SK-N-SH treated with all-trans-retinoic acid at 6 μM for 48 hours (cell line): ENCODE measurements at places on chromosomes 6 and 20.

DNA sequence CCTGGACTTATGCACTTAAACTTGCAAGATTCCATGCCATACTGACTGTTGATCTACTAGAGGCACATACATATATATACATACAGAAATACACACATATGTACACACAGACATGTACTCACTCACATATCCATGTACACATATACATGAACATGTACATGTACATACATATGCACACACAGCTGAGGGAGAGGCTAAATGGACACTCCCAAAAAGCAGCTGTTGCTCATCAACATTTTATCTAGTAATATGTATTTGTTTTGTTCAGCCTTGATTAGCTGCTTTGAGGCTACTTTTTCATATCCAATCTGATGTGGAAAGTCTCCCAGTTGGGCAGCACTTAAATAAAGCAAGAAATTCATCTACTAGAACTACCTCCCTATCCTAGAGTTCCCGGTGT is 33.7 kb upstream of the FBXL4 start:
- no peak for ATAC-seq

- ATAC-seq = no peak
These were observed 7.6 kb upstream of the HLA-DRA start for GRCh38 chr6:32432050-32432450.

DNA sequence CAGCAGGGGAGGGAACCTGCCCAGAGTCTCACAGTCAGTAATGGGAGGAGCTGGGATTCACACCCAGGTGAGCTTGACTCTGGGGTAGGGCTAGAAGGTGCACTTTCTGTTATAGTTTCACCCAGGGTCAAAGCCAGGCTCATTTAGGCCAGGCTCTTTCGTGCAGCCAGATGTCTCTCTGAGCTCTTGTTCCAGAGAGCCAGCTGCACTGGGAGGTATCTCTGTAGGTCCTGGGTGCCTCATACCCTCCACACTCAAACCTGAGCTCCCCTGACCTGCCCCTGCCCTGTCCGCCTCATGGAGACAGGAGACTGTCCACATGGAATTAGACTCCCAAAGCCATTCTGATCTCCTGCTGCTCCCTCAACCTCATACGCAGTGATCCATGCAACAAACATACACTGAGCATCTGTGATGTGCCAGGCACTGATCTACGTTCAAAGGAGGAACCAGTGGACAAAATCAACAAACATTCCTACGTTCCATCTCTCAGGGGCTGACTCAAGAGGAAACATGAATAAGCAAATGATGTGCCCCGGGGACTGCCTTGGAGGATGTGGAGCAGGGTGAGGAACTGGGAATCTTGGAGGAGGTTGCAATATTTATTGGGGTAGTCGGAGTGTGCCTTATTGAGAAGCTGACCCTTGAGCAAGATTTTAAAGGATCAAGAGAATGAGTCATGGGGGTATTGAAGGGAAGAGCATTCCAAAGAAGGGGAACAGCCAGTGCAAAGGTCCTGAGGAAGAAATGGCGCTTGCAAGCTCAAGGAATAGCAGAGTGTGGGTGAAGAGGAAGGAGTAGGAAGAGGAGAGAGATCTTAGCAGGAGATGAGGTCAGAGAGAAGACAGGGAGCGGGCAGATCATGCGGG is 71.3 kb upstream of the TOX2 start:
- ATAC-seq = peak; percentile 26

GRCh38 chr20:15900443-15900842 is 672.8 kb downstream of the KIF16B start:
- ATAC-seq = no peak

DNA sequence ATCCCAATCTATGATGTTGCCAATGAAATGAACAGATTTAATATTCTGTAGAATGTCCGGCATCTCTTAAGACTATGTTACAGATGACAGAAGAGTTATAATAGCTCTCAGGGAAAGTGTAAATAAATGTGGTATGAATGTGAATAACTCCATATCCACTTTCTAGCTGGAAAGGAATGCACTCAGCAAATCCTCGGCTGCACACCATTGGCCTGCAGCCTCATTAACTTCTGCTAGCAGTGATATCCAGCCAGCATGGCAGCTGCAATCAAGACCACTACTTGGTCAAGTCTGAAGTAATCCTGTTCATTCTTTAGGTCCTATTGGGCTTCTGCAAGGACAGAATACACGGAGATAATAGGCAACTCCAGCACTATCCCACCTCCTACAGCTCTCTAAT is 17.3 kb upstream of the MICA start:
- ATAC-seq = no peak

DNA sequence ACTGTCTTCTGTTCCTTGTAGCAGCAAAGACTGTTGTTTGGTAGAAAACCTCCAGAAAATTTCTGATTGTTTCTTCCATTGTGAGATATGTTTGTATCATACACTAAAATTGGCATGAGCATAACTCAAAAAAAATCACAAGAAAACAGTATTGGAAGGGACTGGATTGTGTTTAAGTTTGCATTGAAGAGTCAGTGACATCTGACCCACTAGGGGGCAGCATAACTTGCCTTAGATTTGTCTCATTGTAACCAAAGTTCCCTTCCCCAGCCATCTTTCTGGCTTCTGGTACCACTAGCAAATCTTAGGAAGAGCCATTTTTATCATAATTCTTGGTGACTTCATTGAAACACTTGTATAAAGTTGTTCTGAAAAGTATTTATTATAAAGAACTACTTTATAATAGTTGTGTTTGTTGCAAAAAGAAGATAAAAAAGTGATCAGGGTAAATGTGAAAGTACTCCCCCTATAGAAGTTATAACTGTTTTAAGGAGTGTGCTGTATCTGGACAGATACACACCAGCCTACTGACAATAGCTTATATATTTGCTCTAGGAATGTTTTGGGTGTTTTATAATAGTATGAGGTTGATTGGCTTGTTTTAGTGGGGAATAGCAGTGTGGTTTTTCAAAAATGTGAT is 7.7 kb downstream of the CSTF1 start:
- peak; percentile 84 for ATAC-seq

DNA sequence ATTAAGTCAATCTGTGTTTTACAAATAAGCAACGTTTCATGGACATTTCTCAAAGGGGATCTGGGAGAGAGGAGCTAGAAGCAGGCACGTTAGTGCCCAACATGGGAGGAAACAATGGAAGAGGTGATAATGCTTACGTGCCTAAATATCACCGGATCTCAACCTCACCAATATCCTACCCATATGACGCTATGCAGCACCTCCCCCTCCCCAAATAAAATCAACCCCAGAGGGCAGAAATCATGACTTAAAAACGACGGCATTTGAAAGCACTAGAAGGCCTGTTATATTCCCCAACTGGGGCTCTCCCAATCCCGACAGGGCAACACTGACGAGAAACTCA is 425 bp downstream of the HBS1L start:
- peak; percentile 18 for ATAC-seq

DNA sequence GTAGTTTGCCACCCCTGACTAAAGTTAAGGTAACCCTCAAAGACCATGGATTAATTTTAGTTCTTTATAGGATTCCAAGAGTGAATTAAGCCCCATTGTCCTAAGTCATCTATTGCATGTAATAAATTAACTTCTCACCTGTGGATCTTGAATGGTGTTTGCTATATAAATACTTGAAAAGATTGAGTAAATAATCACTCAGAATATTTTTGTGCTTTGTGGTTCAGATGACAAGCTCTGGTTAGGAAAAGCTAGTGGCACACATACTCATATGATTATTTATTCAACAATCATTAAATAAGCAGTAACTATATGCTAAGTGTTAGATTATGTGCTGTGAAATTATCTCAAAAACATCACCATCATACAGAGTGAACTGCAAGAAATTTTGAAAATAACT is 203.2 kb downstream of the OGFRL1 start:
- ATAC-seq = no peak

- ATAC-seq = no peak
These were observed 41.7 kb downstream of the SLC24A3 start for GRCh38 chr20:19253916-19254820.

- ATAC-seq = no peak
These were observed 21.3 kb downstream of the SEC23B start for GRCh38 chr20:18529041-18529440.

- no peak for ATAC-seq
These were observed 119.2 kb downstream of the KCNQ5 start for GRCh38 chr6:72741083-72741482.

GRCh38 chr6:34385793-34386195 is 6.7 kb downstream of the NUDT3 start:
- ATAC-seq = no peak

DNA sequence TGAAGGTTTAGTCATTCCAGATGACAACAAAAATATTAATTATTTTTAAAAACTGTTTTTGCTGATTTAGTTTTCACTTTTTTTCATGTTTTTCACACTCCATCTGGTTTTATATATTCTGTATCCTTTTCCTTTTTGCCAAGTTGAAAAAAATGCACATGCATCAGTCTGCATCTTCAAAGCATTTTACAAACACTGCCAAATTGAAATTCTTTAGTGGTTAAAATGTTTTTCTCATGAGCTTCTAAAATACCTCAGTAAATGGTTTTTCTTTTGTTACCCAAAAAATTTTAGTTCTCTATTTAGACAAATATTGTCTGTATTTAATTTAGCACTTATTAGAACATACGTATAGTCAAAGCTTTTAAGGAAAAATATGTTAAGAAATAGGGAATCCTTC is 386.9 kb upstream of the HSF2 start:
- ATAC-seq = peak; percentile 28; the same call in 1 of the 3 replicates
